ENCODE measurements at places on chromosomes 6 and 20.

DNA sequence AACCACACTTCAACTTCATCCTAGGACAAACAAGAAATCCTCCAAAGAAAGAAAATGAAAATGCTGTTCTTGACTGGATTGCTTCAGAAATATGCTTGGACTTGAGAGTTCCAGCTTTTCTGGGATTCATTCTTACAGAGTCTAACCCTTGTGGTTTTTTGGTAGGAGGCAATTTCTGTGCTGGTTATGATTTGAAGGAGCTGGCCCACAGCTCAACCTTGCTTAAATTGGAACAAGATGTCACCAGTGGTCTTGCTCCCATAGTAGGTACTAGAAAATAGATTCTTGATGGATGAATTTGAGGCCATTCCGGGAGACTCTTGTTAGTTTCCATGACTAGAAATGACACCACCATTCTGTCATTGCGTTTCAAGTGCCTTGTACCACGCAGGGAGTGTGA lies 54.3 kb upstream of the BMP6 start:
- no peak for DNase-seq

DNA sequence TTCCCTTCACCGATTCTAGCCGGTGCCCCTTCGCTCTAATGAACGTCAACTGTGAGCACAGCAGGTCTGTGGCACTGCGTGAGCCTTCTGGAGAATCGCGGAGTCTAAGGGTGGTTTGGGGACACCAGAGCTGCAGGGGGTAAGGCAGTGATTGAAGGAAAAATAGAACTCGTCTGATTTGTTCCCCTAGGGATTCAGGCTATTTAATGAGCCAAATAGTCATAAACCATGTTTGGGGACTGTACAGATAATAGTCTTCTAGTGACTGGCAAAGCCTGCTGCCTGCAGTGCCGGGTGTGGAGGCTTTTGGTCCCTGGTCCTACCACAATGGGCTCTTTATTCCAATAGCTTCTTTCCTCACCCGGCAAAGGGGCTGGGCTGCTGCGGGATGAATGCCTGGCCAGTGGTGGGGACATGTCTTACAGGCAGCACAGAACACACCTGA lies 11.1 kb upstream of the NTSR1 start:
- DNase-seq = no peak

- no peak for DNase-seq
These were observed 6.5 kb downstream of the SLPI start for GRCh38 chr20:45247865-45248264.

GRCh38 chr6:111267764-111268333 lies 180.5 kb downstream of the SLC16A10 start:
- no peak for DNase-seq

GRCh38 chr20:8408587-8409307 lies 276.7 kb downstream of the PLCB1 start:
- DNase-seq = no peak

DNA sequence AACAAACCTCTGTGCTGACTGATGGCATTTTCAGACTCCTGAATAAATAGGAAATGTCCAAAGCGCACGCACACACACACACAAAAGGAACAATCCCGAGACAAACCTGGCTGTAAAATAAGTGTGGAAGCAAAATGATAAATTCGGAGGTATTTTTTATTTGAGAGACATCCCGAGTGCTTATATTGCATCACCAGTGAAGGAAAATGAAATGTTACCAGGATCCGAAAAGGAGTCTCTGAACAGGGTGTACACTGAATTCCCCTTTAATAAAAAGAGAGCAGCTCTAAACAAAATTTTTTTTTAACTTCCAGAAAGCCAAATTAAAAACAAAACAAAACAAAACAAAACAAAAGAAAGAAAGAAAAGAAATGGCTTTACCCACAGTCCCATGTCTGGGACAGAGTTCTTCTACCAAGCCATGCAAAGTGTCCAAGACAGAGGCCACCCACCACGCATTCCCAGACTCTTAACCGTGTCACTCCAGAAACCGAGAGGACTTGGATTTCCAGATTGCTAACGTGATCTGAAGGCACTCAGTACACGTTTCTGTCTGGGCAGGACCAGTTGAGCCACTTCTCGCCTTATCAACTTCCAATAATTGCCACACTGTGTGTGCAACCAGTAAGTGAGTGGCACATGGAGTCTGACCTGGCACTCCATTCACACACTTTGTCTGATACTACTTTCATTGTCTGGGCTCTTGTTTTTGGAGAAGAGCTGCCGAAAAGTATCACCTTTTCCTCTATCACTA lies 817 bp downstream of the ME1 start:
- DNase-seq = no peak

DNA sequence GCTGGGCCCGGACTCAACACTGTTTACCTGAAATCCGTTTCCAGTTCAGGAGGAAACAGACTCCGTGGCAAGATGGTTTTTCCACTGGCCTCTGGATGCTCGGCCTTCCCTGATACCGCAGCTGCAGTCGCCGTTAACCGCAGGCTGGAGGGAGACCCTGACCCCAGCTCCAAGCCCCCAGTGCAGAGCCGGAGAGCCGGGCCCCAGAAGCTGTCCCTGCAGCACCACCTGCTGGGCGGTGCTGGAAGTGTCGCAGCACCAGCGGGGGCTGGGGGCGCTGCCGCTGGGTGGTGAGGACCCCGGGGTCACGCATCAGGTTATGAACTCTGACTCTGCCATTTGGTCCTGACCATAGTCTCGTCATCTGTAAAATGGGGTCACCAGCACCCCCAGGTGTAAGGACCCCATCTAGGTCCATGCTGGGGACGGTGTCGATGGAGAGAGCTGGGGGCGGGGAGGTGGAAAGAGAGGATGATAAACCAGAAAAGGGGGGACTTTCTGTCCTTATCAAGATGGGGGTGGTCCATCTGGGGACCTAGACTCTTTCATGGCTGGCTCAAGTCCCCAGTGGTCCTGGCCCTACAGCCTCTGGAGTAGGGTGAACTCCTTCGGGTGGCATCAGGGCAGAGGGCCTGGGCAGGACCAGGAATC lies 20.8 kb upstream of the CHRNA4 start:
- DNase-seq = no peak

GRCh38 chr20:58524814-58525213 lies 9.6 kb upstream of the APCDD1L start:
- no peak for DNase-seq

DNA sequence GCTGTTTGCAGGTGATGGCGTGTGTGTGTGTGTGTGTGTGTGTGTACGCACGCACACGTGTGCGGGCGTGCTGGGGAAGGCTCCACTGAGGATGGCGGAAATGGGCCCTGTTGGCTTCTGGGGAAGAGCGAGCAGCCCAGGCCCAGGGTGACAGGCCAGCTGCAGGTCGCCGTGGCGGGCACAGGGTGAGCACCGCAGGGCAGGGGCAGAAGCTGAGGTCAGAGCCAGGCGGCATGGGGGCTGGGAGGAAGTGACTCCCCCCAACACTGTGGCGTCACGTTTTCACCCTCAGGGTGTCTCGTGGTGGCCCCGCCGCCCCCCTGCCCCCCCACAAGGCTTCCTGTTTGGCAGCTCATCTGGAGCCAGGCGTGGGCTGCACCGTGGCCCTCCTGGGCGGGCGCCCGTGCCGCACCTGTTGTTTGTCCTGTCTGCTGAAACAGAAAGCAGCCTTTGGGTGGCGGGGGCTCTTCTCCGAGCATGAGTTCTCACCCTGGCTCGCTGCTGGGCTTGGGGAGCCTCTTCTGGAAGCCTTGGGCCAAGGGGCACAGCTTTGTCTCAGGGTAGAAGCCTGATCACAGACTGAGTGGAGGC lies 7.1 kb downstream of the RBM38 start:
- DNase-seq = peak; percentile 74

- DNase-seq = no peak
These were observed 21.9 kb downstream of the NEDD9 start for GRCh38 chr6:11210386-11211138.

- no peak for DNase-seq
These were observed 271.5 kb downstream of the FOXA2 start for GRCh38 chr20:22312744-22313346.

GRCh38 chr6:144316862-144317195 lies 31.7 kb downstream of the UTRN start:
- no peak for DNase-seq

DNA sequence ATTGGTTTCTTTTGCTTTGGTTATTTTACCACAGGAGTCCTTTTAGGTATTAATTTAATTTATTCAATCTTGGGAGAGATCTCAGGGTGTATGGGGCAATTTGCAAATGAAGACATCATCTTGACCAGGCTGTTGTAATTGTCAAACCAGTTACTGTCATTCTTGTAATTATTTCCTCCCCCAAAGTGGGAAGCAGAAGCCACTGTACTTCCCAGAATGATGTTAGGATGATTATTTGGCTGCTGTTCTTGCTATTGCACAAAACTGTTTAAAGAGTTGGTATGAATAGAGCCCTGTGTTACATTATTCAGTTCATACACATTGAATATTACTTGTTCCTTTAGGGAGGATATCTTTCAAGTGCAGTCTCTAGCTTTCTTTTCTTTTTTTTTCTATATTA lies 1.7 kb downstream of the TAAR6 start:
- DNase-seq = no peak

DNA sequence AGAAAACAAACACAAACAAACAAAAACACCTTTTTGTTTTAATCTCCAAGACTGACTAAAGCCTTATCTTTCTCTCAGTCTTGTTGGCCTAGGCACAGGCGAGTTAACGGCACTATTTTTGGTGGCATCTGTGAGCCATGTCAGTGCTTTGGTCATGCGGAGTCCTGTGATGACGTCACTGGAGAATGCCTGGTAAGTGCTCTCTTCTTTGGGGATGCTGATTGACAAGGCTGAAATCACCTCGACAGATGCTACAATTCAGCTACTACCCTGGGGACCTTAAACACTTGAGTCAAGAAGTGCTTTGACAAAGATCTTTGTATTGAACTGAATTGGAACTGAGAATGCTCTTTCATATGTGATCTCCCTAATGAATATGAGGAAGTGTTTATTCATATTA lies 384.1 kb downstream of the LAMA2 start:
- DNase-seq = no peak

DNA sequence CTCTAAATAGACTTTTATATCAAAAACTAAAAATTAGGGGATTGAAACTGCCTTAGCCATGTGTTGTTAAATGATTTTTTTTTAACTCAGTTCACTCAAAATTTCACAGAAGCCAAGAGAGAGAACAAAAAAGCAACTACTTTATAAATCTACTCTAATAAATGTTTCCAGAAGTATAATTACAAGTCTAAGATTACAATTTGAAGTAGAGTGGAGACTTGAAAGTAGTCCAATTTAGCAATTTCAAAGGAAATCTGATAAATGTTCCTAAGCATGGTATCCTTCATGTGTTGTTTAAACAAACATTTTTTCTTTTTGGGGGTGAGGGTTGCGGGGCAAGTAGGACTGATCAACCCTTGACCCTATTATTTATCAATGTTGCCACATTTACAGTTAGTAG lies 72.6 kb downstream of the PHIP start:
- DNase-seq = no peak

DNA sequence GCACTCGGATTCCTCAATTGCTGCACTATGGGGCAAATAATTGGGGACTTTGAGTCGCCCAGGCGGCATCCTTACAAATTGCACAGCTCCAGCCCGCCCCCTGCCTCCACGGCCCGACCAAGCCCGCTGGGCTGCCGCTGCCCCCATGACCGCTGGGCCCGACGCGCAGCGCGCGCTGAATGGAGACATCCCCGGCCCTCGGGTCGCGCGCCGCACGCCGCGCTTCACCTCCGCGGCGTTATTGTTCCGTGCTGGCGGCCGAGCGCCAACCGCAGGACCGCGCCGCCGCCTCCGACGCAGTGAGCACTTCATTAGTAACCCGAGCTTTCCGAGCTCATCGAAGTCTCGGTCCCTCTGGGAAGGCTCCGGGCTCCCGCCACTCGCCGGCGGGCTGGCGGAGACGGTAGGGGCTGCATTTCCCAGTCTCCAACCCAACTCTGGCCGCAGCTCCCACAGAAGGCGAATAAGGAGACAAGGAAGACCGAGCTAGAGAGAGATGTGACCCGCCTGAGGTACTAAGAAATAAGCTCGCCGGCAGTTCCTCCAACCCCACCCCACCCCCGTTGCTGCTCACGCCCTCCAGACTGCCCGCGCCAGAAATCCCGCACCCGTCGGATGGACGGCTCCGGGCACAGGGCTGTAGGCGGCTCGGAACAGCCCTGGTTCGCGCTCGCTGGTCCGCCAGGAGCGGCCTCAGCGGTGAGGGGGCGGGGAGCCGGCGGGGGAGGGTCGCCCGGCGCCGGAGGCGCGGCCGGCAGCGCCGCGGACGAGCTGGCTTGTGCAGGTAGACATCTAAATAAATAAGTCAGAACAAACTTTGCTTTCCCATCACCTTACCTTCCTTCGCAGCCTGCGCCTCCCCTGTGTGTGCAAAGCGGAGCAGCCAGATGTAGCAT lies 703 bp downstream of the EPHA7 start:
- DNase-seq = no peak

DNA sequence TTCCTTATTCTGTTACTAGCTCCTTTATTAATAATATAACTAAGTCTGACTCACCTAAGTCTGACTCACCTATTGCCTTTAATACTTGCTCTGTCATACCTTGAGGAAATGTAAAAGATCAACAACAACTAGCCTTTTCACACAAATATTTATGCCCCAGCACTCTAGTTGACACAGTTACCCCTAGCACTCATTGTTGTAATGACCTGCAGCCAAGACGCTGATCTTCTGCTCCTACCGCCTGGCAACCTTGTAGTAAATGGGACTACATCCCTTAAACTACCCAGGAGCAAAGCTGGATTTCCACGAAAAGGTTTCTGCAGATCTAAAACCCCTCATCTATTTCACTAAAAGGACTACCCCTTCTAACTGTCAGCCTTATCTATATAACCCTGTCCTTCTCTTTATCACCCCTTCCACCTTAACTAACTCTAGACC lies 90.0 kb downstream of the PLG start:
- no peak for DNase-seq

DNA sequence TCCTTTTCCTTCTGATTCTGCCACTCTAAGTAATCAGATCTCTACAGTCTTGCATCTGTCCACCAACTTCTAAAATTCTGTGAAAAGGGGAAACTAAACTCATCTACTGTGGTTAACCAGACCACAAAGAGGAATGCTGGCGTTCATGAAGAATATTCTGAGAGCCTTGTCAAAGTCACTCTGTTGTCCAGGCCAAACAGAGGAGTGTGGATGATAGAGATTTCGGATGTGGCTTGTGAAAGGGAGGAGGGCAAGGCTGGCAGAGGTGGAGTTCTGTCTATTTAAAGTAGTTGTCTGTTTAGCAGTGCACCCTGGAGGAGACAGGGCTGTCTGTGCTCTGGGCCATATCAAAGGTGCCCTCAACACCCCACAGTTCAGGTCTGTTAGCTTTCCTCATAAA lies 33.9 kb downstream of the CCN2 start:
- DNase-seq = no peak

- no peak for DNase-seq
These were observed 155.6 kb downstream of the CD83 start for GRCh38 chr6:14273191-14273590.

DNA sequence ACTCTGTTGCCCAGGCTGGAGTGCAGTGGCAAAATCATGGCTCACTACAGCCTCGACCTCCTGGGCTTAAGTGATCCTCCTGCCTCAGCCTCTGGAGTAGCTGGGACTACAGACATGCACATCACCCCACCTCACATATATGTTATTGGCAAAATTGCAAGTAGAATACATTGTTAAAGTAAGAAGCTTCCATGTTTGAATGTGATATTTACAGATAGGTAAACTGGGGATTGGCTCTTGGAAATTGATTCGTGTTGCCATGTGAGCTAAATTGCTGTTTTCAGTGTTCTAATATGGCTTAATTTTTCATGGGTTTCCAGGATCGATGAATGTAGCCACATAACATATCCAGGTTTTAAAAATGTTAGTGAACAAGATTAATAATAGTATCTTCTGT lies 149.0 kb upstream of the ZNF217 start:
- no peak for DNase-seq

Measured in T-helper 2 cell treated with Interferon-gamma antibody and Interleukin-4, amounts not matched to agents 5 μg/mL and 100 μg/mL, for 36 hours (primary cell).